ELF-1 (cell line): ENCODE measurements at places on chromosomes 4 and X.

GRCh38 chrX:116239944-116240840 is 69.6 kb downstream of the AGTR2 start:
- no peak for DNase-seq

GRCh38 chr4:26819478-26820095 is 41.1 kb upstream of the STIM2 start:
- DNase-seq: no peak

DNA sequence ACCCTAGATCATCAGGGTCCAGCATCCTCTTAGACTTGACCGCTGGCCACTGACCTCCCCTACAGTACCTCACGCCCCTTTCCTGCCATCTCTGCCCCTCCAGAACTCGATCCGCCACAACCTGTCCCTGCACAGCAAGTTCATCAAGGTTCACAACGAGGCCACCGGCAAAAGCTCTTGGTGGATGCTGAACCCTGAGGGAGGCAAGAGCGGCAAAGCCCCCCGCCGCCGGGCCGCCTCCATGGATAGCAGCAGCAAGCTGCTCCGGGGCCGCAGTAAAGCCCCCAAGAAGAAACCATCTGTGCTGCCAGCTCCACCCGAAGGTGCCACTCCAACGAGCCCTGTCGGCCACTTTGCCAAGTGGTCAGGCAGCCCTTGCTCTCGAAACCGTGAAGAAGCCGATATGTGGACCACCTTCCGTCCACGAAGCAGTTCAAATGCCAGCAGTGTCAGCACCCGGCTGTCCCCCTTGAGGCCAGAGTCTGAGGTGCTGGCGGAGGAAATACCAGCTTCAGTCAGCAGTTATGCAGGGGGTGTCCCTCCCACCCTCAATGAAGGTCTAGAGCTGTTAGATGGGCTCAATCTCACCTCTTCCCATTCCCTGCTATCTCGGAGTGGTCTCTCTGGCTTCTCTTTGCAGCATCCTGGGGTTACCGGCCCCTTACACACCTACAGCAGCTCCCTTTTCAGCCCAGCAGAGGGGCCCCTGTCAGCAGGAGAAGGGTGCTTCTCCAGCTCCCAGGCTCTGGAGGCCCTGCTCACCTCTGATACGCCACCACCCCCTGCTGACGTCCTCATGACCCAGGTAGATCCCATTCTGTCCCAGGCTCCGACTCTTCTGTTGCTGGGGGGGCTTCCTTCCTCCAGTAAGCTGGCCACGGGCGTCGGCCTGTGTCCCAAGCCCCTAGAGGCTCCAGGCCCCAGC is 5.2 kb downstream of the FOXO4 start:
- peak; percentile 52 for DNase-seq

DNA sequence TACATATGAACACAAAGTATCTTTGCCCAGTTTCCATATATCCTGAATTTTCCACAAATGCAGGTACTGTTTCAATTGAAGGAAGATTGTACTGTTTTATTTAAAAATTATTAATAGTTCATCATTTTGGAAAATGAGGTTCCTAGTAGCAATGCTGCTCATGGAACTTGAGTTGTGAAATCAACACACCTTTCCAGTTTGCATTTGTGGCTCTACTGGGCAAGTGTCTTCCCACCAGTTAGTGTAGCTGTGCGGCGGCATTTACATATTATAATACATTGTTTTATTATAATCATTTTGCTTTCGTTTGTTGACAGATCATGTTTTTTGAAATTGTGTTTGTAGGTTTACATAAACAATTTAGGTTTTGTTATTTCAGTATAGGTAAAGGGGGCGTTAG is 2.0 kb upstream of the DDX3X start:
- no peak for DNase-seq

GRCh38 chr4:27350161-27350560 is 489.5 kb downstream of the STIM2 start:
- no peak for DNase-seq

- DNase-seq: no peak
Measured at GRCh38 chr4:76723373-76723772, 174.6 kb downstream of the SOWAHB start.

- peak; percentile 53 for DNase-seq
Measured at GRCh38 chr4:137819964-137820383, 287.7 kb upstream of the PCDH18 start.

GRCh38 chrX:100649550-100650356 is 5.8 kb downstream of the SRPX2 start:
- DNase-seq: peak; percentile 85
